ENCODE measurements at places on chromosomes 1 and 21.
A peak's percentile ranks its signal among the peaks of the same experiment; 100 is the strongest.

DNA sequence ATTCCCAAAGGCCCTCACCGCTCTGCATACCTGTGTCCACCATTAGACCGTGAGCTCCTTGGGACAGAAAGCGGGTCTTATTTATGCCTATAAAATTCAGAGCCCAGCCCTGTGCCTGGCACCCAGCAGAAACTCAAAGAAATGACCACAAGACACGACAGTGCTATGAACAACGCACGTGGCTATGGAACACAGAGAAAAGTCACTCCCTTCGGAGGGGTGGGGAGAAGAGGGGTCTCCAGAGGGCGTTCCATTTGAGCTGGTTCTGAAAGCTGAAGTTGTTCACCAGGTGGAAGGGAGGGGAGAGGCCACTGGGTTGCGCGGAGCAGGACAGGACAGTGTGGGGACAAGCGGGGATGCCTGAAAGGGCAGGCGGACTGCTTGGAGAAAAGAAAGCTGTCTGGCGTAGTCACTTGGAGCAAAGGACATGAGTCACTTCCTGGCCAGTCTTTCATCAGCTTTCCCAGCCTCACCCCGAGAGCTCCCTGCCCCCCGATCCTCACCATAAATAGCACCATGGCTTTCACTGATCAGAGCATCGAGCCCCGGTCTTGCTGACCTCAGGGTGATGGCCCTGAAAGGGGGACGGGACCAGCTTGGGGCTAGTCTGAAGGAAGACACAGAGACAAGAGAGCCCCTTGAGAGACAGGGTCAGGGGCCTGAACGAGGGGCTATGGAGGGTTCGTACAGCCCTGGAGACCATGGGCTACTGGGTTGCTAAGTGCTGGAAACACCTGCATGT is 28.5 kb downstream of the ECE1 start:
- DNase-seq: peak; percentile 94

DNA sequence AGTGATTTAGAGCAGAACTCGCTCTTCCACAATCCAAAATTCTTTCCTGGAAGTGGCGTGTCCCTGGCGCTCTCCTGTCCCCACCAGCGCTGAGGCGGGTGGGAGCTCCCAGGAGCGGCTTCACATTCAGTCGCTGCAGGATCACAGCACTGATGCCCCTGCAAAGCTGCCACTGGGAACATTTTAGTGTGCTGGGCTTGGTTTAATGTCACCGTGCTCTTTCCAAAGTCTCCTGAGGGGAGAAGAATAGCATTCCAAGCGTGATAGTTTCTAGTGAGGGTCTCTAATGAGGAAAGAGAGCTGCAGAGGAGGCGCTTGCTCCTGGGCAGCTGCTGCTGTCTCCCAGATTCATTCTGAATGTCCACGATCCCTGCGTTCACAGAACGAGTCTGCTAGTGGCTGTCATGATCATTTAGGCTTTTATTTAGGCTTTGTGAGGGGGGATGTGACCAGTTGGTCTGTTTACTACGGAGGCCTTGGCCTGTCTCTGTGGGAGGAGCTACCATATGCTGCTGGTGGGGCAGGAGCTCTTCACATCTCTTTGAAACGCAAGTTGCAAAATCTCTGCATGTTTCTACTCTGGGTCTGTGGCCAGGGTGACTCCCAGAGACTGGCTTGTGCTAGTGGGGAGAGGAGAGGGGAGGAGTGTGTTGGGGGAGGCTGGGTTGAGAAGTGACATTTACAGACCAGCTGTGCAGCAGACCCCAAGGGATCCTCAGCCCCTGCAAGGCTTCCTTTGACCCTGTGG is 23.4 kb downstream of the OLFML3 start:
- DNase-seq: peak; percentile 56

DNA sequence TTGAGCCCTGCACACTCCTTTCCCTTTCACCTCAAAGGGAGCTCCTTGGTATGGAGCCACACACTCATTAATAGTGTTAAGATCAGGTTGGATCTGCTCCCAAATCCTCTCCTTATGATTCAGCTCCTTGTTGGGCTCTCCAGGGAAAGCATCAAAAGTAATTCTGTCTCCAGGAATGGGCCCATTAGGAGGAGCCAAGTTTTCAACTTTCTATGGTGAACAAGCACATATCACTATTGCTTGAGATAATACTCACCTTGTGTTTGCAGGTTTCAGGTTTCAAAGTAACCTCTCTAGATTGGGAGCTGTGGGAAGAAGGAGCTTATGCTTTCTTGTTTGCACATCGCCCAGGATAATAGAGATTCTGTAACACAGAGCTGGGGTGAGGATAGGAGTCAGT is 164.8 kb downstream of the TNFSF18 start:
- peak; percentile 86 for DNase-seq

DNA sequence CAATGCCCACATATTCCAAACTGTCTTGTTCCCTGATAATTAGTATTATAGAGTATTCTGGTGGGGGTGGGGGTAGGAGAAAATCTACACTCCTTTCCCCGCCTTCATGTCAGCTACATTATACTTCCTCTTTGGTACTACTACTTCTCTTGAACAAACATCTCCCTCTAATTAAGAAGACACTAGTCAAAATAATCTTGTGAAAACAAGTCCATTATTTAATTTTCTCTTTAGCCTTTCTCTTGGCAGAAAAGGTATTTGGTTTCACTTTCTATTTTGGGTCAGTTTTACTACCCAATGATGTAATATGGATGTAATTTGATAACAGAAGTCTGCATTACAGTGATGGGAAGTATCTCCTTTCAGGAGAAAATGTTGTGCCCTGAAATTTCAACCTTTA is 22.5 kb downstream of the NTMT2 start:
- DNase-seq: peak; percentile 59

DNA sequence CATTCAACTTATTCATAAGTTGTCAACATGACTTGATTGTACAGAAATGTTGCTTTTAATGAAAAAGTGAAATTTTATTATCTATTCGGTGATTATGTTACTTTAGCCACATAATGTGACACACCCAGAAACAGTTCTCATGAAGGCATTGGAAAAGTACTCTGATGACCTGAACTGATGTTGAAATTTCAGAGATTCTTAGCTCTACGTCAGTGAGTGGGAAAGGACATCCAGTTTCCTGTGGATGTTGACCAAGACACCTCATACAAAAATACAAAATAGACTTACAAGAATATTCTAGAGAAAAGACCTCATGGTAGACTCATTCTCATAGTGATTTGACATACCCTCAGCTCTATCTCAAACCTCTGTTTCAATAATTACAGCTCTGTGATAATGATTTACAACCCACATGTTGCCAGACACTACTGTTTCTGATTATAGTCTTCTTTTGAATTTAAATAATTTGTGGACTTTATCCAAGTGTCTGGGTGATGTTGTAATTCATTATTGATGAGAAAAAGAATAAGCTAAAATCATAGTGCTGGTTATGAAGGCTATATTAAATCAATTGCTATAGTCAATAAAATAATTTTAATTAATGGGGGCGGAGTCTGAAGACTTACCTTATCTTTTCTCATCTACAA is 37.3 kb downstream of the KCNK2 start:
- DNase-seq: peak; percentile 95

DNA sequence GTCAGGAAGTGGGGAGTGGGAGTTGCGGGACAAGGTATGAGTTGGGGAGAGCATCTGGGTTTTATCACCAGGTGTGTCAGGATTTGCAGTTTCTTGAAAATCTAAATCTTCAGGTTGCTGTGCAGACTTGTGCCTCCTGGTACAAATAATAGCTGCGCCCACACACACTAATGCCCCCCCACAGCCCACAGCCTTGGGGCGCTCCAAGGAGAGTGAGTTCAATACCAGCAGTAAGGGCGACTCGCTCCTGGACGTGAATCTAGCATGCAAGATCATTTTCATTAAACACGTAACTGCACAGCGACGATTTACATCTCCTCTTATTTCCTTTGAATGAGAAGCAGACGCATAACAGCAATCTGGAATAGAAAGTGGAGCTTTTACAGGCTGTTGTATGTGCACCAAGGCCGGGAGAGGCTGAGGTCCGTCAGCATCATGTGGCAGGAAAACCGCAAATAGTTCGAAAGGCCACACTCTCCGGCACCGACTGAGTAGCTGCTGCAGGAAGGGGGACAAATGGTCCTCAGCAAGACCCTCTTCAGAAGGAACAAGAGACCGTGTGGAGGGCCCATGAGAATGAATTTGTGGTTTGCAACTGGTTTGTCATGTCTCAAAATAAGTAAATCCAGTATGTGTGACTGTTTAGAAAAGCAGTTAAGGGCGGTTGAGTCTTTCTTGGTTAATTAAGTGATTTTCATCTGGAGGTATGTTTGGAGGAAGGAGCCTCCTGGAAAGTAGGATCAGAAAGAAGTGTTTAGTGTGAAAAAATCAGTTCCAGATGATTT is 439.5 kb downstream of the SMYD3 start:
- no peak for DNase-seq

GRCh38 chr1:47593598-47594285 is 155.9 kb downstream of the FOXD2 start:
- no peak for DNase-seq

DNA sequence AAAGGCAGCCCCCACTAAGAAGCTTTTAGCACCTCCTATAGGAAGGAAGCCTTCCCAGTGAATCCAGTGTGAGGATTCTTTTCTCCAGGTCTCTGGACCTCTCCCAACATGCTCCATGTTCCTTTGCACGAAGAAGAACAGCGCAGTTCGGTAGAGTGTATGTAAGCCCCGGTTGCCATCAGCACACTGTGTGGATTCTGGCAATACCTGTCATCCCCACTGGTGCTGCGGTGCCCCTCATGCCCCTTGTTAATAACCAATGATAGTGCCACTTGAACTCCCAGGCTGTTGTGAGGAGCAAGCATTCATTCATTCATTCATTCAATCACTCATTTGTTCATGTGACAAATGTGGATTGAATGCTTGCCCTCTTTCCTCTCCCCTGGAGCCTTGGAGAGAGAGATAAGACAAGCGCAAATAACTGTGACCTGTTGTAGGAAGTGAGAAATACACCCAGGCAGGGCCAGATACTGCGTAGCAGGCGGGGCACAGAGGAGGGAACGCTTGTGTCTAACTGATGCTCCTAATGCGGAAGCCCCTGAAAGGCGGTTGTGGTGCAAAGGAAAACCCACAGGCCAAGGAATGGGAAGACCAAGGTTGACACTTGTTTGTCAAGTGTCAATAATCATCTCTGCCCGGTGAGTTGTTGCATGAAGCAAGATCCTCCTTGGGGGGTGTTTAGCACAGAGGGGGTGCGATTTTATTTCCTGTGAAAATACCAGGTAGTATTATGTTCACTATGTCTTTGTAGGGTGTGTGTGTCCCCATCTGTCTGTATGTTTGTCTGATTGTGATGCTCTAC is 9.8 kb downstream of the LGR6 start:
- no peak for DNase-seq

GRCh38 chr1:177164380-177165068 is at the start of gene ASTN1:
ASTN1 (minus strand) TSS chr1:177164712; CDS start chr1:177164676, 36 bp downstream.
- no peak for DNase-seq

GRCh38 chr1:240100371-240100934 is 8.8 kb downstream of the FMN2 start:
- no peak for DNase-seq

GRCh38 chr1:200290010-200290685 is 119.7 kb downstream of the ZNF281 start:
- no peak for DNase-seq

- DNase-seq: no peak
Measured at GRCh38 chr1:36123356-36123755, 1.7 kb downstream of the COL8A2 start.

GRCh38 chr1:172342584-172343239 is 77.8 kb upstream of the C1orf105 start:
- no peak for DNase-seq

DNA sequence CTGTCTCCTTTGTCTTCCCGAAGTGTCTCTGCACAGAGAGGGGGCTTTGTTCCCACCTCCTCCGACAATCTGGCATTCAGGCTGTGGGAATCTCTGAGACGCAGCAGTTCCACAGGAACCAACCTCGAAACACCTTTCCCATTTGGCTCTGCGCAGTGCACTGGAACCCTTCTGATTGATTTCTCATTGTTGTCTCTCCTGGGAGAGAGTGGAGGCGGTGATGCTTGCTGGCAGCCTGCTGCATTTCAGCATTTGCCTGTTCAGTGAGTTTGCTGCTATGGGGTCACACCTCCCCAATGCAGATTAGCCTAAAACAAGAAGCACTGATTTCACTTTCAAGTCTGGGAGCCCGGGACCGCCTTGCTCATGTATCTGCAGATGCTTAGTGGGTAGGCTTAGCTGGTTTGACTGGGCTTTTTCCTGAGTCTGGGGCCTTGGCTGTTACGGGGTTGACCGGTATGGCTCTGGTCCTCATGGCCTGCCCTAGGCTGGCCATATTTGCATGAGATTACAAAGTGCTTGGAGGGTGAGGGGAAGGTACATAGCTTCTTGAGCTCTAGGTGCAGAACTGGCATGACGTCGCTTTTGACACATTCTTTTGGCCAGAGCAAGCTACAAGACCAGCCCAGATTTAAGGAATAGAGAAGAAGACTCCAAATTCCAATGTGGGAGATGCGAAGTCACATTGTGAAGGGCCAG is 695.3 kb downstream of the PTPRU start:
- DNase-seq: no peak

DNA sequence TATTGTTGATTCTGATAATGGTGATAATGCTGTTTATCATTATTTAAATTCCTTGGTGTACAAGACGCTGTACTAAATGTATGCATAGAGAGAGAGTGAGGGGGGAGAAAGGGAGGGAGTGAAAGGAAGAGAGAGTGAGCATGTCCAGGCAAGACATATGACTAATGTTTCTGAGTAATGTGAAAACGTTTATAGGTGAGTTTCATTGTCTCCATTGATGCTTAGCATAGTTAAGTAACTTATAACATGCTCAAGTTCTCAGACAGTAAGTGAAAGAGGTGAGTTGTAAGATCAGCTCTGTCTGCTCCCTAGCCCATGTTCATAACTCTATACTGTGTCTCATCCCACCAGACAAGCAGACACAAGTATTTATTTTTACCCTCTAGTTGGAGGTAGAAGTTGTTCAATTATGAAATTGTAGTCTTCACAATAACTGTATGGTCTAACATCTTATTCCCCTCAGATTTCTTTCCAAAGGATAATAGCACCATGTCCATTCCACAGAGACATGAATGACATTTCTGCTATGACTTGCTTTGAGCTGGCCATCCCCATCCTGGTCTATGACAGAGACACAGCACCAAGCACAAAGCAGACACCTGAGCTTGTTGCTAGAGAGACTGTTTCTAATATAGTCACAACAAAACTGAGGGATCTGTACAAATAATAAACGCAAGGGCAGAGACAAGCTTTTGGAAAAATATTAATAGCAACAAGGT is 285.1 kb downstream of the CACNA1E start:
- no peak for DNase-seq

GRCh38 chr1:221881805-221882581 is 140.1 kb upstream of the DUSP10 start:
- peak; percentile 74 for DNase-seq

- no peak for DNase-seq
Measured at GRCh38 chr1:64962441-64962840, 3.9 kb downstream of the JAK1 start.

- DNase-seq: no peak
Measured at GRCh38 chr21:45381036-45381787, 23.8 kb upstream of the COL18A1 start.

- peak; percentile 57 for DNase-seq
Measured at GRCh38 chr1:19597496-19598309, 46.4 kb upstream of the NBL1 start.

- no peak for DNase-seq
Measured at GRCh38 chr1:76501136-76501535, 366.1 kb upstream of the ST6GALNAC5 start.
